ENCODE measurements at places on chromosomes 4 and X.

GRCh38 chr4:73589261-73589847 is 30.9 kb downstream of the RASSF6 start:
- no peak for DNase-seq

DNA sequence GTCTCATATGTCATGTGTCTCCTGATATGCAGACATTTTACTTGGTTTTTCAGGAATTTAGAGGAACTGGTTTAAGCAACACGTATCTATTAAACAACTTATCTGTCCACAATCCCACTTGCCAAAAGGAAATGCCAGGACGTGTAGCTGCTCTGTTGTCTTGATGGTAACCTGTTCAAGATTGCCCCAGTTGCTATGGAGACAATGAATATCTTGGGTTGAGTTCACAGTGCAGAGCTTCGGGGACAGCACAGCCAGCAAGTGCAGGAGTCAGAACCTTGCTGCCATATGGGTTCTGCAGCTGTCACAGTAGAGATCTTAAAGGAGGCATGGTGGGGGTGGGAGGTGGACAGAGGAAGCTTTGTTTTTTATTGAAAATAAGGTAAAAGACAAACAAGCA is 28.7 kb upstream of the FAM9B start:
- DNase-seq: no peak

- DNase-seq: no peak
Observed at GRCh38 chr4:7741946-7742806, 197.5 kb downstream of the AFAP1 start.

DNA sequence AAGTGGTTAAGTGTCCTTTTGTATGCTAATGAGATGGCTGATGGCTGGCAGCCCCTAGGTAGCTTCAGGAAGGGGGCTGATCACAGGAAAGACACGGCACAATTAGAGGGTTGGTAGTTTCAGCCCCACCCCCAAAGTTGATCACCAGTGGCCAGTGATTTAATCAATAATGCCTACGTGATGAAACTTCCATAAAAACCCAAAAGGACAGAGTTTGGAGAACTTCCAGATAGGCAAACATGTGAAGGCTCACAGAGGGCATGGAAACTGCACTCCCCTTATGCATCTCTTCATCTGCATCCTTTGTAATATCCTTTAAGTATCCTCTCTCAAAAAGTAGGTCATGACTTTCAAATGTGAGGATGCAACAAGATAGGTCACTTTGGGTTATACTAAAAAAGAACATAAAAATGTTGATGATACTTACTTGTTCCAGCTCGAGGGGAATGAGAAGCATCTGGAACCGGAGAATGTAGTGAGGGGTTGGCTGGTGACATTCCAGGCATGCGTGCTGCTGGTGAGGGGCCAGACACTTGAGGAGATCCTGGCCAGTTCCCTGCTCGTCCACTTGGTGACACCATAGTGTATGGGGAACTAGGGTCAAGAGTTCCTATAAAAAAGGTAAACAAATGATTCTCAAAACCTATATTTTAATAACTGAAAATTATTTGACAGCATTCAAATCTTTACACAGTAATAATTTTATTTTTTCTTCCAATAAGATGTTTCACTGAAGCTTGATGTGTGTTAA is 16.7 kb upstream of the CXorf38 start:
- no peak for DNase-seq

- peak; percentile 36 for DNase-seq
Observed at GRCh38 chrX:140766024-140766611, 56.6 kb downstream of the LINC00632 start.

- no peak for DNase-seq
Observed at GRCh38 chr4:114479595-114479994, 119.0 kb upstream of the UGT8 start.

GRCh38 chr4:54882616-54883015 is 224.9 kb downstream of the KIT start:
- DNase-seq: no peak

- DNase-seq: no peak
Observed at GRCh38 chr4:137853424-137853823, 321.1 kb upstream of the PCDH18 start.

DNA sequence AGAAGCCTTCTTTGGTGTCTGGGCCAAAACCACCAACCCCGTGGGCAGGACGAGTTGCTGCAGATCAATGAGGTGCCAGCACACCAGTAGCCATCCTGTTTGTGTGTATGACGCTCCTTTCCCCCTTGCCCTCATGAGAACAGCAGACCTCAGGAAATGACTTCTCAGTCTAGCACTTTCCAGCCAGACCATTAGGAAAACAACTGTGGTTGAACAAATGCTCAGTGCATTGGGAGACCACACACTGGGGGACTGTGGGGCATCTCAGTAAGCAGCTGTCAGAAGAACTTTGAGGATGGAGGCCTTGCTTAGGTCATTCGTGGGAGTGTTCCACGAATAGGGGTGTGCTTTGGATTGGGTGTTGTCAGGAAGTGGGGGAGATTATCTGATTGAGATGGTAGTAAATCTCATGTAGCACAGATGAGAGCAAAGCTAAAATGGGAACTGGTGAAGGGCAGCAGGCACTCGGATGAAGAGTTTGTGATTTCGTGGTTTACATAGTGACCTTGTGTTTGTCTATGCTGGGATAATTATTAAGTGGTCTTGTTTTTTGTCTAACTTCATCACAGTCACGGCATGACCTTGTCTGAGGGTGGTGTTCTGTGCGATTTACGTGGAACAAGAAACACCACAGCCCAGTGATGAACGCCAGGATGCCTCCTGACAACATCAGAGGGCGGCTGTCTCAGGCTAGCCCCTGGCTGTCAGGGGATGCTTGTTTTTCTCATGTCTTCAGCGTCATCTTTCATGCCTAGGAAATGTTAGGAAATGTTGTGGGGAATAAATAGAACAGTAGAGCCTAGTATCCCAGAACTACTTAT is 70.1 kb downstream of the USP46 start:
- peak; percentile 50 for DNase-seq

DNA sequence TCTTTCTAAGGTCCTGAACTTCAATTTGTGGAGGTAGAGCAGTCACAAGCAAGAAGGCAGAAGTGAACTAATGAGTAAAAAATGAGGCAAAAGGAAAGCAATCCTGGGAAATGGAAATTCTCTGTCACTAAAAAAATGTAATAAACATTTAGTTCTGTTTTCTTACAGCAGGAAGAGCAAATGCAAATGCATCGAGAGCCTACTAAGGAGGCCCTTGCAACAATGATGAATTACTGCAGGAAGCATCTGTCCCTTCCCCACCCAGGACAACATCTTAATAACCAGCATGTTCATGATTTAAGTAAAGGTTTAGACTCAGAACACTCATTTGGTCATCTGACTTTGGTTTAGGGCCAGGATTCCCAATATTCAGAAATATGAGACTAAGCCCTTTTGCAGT is 341.4 kb upstream of the NOCT start:
- DNase-seq: no peak

GRCh38 chrX:115679460-115679859 is 118.5 kb downstream of the PLS3 start:
- DNase-seq: no peak

DNA sequence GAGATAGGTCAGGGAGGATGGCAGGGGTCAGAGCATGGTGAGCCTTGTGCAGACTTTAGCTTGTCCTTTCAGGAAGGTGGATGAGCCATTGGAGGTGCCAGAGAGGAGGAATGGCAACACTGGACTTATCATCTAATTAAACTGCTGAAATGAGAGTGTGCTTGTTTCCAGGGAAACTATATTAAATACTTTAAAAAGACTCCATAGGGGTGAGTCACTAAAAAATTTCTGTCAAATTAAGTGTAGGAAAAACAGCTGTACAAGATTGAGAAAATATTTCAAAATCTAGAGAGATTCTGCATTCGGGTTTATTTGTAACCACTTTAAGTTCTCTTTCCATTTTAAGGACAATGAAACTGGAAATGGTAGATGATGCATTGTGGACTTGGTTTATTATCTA is 11.4 kb downstream of the FRAS1 start:
- DNase-seq: no peak

DNA sequence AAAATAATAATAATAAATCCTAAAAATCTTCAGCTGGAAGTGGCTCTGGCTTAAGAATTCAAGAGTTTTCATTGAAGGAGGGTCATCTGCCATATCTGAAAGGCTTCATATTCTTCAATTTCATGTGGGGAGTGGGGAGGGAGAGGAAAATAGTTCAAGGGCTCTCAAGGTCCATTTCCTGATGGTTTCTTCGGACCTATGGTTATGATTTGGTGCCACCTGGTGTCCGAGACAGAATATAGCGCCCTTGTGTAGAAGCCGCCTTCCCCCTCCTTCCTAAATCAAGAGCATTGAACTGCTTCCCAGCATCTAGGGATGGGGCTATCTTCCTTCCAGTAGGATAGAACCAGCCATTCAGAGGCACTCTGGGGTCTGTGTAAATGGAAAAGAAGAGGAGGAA is 34.3 kb downstream of the NLGN3 start:
- peak; percentile 54 for DNase-seq

GRCh38 chr4:87838205-87838604 is 5.4 kb downstream of the MEPE start:
- DNase-seq: no peak

DNA sequence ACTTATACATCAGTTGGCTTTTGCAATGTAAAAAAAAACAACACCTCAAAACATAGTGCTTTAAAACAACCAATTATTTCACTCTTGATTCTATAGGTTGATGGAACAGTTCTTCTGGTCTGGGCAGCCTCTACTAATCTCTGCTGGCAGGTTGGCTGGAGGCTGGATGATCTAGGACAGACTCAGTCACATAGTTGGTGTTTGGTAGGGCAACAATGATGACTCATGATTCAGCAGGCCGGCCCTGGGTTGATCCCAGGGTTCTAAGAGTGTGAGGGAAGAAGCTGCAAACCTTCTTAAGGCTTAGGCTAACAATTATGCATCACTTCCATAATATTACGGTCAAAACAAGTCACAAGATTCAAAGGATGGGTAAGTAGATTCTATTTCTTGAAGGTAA is 558.2 kb downstream of the ZNF674 start:
- DNase-seq: no peak

GRCh38 chr4:130092187-130093015 is 996.4 kb downstream of the C4orf33 start:
- no peak for DNase-seq

GRCh38 chr4:142923619-142924018 is 77.5 kb upstream of the INPP4B start:
- DNase-seq: no peak

- no peak for DNase-seq
Observed at GRCh38 chrX:20740443-20740842, 473.7 kb upstream of the RPS6KA3 start.

DNA sequence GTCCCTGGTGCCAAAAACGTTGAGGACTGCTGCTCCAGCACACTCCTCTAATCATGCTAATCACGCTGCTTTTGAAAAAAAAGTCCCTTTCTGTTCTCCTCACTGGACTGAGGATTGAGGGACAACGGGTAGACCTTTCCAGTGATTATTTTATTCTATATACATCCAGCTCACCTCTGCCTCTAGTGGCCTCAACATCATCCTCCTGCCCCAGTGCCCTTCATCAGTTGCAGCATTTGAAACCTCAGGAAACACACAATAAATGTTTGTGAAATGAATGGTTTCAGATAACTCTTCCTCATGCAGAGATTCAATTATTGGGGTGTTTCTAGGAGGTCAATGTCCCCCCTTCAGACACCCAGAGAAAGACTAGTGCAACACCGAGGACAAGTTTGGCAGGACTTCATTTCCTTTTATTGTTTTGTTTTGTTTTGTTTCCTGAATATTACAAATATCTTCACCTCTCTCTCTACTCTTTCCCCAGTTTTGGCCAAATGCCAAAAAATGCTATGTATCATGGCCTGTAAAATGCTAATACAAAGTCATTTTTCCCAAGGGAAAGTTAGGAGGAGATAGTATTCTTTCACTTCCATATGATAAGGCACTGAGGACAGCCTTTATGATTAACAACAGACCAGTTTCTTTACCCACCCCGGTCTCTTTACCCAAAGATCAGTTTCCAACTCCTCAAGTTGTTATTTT is 460.1 kb upstream of the SLIT2 start:
- DNase-seq: no peak

- no peak for DNase-seq
Observed at GRCh38 chr4:22372986-22373385, 142.9 kb downstream of the ADGRA3 start.

DNA sequence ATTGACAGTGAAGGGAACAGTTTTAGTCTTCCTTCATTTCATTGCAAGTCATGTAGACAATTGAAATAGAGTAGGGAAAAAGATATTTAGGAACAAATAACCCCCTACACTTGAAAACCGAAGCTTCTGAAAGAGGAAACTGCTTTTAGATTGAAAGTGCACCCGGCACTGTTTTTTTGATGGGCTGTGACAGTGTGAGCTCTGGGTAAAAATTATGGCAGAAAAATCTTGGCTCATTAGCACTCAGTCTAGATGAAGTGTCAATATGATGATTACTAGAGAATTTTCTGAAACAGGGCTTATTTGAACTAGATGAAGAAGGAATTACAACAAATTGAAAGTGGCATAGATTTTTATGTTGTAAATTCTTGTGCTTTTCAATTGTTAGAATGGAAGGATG is 1132.4 kb downstream of the RAPGEF2 start:
- no peak for DNase-seq

DNA sequence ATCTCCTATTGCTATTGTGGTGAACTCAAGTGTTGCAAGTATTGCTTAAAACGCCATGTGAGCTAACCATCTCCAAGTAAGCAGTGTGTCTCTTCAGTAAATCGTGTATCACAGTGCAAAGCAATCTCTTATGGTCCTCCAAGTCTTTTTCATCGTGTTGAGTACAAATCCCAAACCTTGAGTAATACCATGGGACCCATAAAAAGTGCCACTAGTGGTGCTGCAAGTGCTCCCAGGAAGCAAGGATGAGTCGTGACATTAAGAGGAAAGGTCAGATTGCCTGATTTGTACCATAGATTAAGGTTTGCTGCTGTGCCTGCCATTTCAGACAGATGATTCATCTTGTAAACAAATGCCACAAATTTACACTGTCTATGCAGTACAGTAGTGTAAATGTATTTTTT is 66.9 kb upstream of the BMPR1B start:
- DNase-seq: no peak

DNA sequence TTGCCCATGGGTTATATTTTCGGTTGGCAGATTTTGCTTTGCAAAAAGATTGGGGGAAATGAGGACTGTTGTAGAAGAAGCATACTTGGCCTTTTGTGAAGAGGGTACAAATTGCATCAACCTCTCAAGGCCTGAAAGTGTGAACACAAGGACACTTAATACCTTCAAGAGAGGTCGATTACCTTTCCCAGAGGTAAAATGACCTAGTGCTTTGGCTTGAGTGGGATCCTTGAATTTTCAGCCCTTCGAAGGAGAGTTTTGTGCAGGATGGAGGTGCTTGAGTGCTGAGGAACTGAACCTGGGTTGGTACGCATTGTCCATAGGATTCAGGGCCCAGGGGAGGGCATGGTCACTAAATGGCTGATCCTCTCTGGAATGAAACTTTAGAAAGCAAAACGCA is 27.6 kb upstream of the NKAP start:
- DNase-seq: no peak

GRCh38 chr4:121698236-121698671 is 1.5 kb upstream of the ANXA5 start:
- DNase-seq: no peak

- no peak for DNase-seq
Observed at GRCh38 chr4:94653095-94653649, 104.6 kb upstream of the BMPR1B start.

GRCh38 chrX:141924293-141924692 is 20.6 kb downstream of the MAGEC1 start:
- no peak for DNase-seq

- DNase-seq: no peak
Observed at GRCh38 chrX:149937871-149938426, 342 bp downstream of the EOLA2 start.

Data from CD4-positive, alpha-beta T cell treated with Interleukin-1 beta for 1 hour (primary cell).